ENCODE measurements at places on chromosomes 13 and 19. TPM values are rescaled to one million over a fixed set of nuclear protein-coding genes. Genes with fewer than 3 reads are reported as not detected.
A peak's percentile ranks its signal among the peaks of the same experiment; 100 is the strongest.

DNA sequence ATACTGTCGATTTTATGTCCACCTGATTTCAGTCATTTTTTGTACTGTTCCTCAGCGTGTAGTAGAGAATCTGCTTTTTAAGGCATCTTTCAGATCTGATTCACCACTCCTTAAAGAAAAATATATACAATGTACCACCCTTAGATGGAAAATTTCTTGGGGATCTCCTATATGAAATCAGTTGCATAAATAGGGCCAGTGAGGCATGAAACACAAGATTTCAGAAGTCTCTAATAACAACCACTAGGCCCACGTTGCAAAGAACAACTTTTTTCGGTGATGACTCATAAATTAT, 1.4 kb downstream of the USP12 start:
- no peak for DNase-seq
- H3K4me1 ChIP-seq, result peaks cover 16% of the 10 kb centered on the region
- H3K36me3 ChIP-seq, result no peaks in the 10 kb centered on the region
- peak overlapping the region; percentile 93 for H3K27ac ChIP-seq
- peak overlapping the region; percentile 56 for H3K4me3 ChIP-seq

GRCh38 chr13:72959643-72960042, 99.2 kb upstream of the KLF5 start:
- no peak for DNase-seq
- H3K4me3 ChIP-seq, result no peak overlapping the region
- H3K27ac ChIP-seq, result no peak overlapping the region
- H3K4me1 ChIP-seq, result no peaks in the 10 kb centered on the region
- H3K27me3 ChIP-seq, result no peaks in the 10 kb centered on the region

DNA sequence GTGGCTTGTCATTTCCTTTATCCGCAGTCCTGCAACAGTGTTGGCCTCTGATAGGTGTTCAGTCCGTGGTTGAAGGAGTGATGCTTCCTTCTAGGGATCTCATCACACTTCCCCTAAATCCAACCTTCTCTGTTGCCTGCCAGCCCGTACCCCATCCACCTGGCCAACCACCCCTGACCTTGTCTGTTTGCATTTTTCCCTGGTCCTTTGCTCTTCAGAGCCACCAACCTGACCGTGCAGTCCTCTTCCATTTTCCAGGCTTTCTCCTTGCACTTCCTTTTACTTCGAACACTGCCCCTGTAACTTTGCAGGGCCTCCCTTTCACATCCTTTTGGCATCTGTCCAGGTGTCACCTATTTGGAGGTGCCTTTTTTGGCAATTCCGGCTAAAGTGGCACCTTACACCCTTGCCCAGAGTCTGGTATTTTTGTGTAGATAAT, 696 bp downstream of the ZNF460 start:
- H3K4me1 ChIP-seq, result peaks cover 32% of the 10 kb centered on the region
- DNase-seq, result no peak
- peaks cover 27% of the 10 kb centered on the region for H3K36me3 ChIP-seq
- H3K27ac ChIP-seq, result peak overlapping the region; percentile 99
- peak overlapping the region; percentile 96 for H3K4me3 ChIP-seq
- no peaks in the 10 kb centered on the region for H3K27me3 ChIP-seq

DNA sequence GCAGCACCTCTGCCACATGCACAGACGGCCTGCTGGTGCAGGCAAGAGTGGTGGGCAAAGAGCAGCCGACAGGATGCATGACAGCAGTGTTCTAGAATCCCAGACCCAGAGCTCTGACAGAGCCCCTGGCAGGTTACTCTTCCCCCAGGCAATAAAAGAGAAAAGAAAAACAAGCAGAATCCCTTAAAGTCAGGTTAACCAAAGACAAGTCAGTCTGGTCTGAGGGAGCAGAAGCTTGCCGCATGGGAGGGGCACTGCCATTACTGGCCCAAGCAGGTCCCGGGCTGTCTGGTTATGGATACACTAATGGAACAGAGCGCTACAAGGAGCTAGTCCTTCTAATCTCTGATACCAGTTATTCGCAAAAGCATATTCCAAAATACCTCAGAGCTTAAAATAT, 36.1 kb upstream of the DOCK9 start:
- H3K4me1 ChIP-seq, result peaks cover 4% of the 10 kb centered on the region
- no peaks in the 10 kb centered on the region for H3K36me3 ChIP-seq
- no peak overlapping the region for H3K4me3 ChIP-seq
- no peak overlapping the region for H3K27ac ChIP-seq

GRCh38 chr13:25420161-25420560, 48.4 kb downstream of the ATP8A2 start:
- H3K4me3 ChIP-seq, result no peak overlapping the region
- no peaks in the 10 kb centered on the region for H3K27me3 ChIP-seq
- no peaks in the 10 kb centered on the region for H3K36me3 ChIP-seq
- no peak for DNase-seq
- H3K27ac ChIP-seq, result no peak overlapping the region

DNA sequence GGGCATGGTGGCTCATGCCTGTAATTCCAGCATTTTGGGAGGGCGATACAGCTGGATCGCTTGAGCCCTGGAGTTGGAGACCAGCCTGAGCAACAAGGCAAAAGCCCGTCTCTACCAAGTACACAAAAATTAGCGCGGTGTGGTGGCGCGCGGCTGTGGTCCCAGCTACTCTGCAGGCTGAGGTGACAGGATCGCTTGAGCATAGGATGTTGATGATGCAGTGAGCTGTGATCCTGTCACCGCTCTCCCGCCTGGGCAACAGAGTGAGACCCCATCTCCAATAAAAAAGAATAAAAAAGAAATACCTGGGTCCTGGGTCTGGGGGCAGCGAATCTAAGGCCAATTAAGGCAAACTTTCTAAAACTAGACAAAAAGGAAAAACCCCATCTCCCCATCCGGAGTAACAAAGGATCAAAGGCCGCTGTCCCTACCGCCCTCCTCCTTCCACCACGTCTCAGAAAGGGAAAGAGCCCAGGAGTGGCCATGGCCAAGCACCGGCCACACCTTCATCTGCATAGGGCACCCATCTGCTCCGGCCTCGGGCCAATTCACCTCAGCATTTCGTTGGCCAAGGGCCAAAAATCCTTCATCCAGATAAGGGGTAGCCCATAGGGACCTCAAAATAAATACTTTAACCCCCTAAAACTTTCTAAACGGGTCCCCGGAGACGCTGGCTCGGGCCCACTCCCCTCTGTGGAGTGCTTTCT, 851 bp downstream of the ZNF320 start:
- H3K4me3 ChIP-seq, result peak overlapping the region; percentile 67
- no peaks in the 10 kb centered on the region for H3K27me3 ChIP-seq
- peaks cover 7% of the 10 kb centered on the region for H3K4me1 ChIP-seq

LRRC4B gene
- total RNA-seq, result 2.8 TPM
